ENCODE measurements at places on chromosomes 6 and 20.

DNA sequence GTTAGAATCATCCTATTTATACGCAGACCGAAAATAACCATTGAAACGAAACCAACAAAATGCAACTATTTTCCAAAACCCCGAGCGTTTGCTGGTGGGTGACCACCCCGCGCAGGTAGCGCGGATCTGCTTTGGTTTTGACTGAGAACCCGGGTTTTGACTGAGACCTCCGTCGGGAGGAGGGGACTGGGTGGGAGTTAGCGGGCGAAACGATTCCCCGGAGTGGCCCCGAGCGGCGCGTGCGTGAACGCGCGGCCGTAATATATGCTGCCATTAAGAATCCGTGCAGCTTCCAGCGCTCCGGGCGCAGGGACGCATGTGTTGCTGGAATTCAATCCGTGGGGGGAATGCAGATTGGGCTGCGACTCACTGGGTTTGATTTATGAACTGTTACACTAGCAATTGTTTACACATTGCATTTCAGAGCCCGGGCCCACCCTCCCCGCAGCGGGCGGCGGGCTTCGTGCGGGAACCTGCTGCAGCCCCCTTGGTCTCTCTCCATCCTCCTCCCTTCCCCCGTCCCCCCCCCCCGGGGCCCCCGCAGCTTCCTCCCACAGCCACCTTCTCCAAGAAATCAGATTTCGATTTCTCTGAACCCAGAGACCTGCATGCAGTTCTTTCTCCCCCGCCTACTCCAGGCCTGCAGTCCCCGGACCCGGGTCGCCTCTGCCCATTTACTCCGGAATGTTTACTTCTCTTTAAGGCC is 9.9 kb downstream of the NRN1 start:
- no peak for DNase-seq

GRCh38 chr6:111583986-111584385 is 21.7 kb downstream of the TRAF3IP2 start:
- no peak for DNase-seq

GRCh38 chr6:164749221-164750064 is 560.0 kb downstream of the C6orf118 start:
- no peak for DNase-seq

- no peak for DNase-seq
Measured at GRCh38 chr6:90048206-90048967, 154.1 kb downstream of the GJA10 start.

GRCh38 chr20:23008667-23009066 is 26.4 kb upstream of the SSTR4 start:
- DNase-seq: no peak

DNA sequence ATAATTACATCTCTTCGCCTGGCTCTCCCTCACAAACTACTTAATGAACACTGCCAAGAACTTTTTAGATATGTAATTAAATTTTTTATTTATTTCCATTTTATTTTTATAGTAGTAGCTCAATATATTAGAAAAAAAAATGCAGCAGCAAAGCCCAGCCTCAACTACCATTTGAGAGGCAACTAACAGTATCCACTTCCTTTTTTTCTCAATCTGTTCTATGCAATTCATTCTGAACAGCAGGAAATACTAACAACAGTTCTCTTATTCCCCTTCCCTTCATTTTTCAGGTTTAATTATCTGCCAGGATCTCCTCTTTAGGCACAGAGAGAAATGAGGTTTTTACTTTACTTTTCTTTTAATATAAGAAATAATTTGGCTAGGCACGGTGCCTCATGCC is 112.7 kb downstream of the ZNF217 start:
- no peak for DNase-seq

DNA sequence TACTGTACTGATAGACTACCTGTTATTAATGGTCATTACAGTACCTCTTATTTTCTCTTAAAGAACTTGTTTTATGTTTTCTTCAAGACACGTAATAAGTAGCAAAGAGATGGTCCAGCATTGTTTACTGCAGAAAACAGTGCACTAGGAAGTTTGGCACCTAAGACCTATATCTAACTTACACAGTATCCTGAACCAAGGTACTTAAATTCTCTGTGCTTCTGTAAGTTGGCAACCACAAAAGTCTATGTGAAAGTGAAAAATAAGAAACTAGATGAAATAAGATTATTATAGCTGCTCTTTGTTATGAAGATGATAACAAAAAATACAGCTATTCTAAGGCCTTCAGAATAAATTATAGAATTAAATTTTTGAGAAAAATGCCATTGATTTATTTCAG is 411.7 kb upstream of the SOX4 start:
- DNase-seq: no peak

DNA sequence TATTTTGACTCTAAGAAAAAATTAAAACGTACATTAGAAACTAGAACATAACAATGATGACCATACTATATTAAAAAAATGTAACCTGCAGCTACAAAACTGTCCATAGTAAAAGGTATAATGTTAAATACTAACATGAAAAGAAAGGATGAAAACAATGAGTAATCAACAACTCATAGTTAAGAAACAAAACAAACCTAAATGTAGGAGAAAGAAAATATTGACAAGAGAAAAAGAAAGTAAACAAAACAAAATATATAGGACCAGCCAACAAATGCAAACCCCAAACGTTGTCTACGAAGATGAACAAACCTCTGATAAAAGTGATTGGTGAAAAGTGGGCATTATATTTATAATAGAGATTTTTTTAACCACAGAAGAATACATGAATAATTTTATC is 41.1 kb upstream of the ADGRG6 start:
- no peak for DNase-seq

GRCh38 chr6:162345051-162345511 is 382.5 kb downstream of the PRKN start:
- DNase-seq: no peak

DNA sequence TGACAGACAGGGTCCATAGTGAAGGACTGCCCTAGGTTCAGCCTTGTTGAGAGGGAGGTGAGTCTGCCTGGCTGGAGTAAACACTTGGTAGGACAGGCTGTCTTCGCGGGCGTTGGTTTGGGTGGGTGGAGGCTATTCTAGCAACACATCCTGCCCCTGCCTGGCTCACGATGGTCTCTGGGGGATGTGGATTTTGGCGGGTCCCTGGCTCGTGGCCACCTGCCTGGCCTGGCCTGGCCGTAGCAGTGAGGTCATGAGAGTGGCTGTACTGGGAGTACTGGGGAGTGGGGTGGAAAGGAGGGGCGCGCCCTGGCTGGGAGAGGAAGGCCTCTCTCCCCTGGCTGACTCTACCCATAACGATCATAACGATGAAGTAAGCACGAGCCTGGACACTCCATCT is 30.2 kb upstream of the MRPS18A start:
- no peak for DNase-seq

GRCh38 chr20:58012731-58013510 is 215.5 kb downstream of the ANKRD60 start:
- no peak for DNase-seq

DNA sequence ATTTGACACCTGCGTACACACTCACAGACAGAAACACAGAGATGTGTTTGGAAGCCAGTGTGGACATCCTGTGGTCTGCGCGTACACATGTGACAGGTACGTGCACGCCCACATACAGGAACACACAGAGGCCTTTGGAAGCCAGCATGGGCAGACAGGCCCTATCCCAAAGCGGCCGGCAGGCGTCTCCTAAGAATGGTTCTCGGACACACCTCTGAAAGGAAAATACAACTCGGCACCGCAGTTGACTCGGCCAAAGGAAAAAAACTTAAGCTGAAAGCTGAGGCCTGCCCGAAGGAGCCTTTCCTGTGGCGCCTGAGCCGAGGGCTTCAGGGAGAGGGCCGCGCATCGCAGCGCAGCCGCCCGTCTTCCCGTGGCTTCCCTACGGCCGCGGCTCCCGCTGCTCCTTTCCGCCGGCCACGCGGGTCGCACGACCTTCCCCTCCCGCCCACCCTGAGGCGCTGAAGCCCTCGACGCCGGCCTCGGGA is 1.4 kb upstream of the CEP43 start:
- peak; percentile 84 for DNase-seq

DNA sequence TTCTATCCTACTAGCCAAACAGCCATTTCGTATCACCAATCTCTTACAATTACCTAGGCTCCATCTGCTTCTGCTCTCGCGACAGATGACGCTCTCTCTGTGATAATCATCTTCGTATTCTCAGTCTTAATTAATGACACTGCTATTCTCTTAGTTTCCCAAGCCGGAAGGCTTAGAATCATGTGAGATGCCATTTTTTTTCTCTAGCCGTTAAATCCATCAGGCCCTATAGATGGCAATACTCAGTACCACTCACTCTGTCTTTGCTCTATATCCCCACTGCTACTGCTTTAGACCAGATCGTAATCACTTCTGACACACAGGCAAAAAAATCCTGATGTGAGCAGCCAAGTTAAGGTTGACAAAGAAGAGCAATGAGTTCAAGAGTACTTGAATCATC is 2.1 kb upstream of the THEMIS start:
- DNase-seq: no peak

- DNase-seq: no peak
Measured at GRCh38 chr6:55776113-55776512, 99.3 kb downstream of the BMP5 start.

- peak; percentile 46 for DNase-seq
Measured at GRCh38 chr6:36546308-36546919, 865 bp downstream of the STK38 start.

DNA sequence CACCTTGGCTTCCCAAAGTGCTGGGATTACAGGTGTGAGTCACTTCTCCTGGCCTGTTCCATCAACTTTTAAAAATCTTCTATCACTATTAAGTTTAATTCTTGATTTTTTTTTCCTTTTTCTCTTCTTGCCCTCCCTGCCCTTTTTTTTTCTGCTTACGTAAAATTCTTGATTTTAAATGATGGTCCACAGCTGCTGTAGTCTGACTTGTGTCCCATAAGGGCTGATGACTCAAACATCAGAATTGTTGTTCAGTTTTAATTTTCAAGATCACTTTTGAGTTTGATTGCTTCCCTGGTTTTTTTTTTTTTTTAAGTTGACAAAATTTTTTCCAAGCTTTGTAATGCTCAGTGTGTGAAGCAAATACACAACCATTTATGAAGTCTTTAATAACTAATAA is 61.9 kb downstream of the CBFA2T2 start:
- no peak for DNase-seq

GRCh38 chr6:39312912-39313525 is 1.2 kb downstream of the KCNK17 start:
- no peak for DNase-seq

DNA sequence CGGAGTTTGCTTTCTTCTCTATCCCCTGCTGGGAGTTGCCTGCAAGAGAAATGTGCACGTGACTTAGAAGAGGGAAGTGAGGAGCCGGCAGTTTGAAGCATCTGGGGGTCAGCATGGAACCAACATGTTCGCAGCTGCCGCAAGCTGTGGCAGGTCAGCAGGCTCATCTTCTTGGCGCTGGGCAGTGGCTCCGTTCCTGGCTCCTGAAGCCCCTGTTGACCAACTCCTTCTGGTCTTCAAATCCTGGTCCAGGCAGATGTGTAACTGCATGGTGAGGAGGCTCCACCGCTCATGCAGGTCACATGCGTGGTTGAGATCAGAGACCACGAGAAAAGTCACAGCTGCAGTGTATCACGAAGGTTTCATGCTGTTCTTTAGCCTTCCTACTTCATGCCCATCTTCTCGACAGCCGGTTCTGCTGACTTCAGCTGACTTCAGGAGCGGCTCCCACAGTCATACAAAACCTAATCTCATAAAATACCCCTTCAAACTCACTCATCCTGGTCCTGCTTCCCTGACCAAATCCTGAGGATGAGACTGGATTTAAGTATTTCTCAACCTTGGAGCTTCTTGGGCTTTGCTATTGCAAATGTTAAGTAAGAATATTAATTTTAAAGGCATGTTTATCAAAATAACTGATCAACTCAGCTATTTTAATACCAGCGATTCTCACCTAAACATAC is 44.9 kb upstream of the BCAS1 start:
- DNase-seq: no peak

DNA sequence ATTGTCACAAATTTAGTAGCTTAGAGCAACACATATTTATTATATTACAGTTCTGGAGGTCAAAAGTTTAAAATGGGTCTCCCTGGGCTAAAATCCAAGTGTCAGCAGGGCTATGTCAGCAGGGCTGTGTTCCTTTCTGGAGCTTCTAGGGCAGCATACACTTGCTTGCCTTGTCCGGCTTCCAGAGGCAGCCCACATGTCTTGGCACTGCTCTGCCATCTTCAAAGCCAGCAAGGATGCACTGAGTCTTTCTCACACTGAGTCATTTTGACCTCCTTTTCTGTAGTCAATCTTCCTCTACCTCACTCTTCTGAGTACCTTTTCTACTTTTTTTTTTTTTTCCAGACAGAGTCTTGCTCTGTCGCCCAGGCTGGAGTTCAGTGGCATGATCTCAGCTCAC is 39.0 kb downstream of the ADGRF4 start:
- DNase-seq: no peak

GRCh38 chr20:48453477-48454093 is 374.2 kb downstream of the PREX1 start:
- no peak for DNase-seq

GRCh38 chr20:4099905-4100675 is 84.7 kb upstream of the RNF24 start:
- no peak for DNase-seq

GRCh38 chr20:54525916-54526590 is 50.7 kb downstream of the DOK5 start:
- no peak for DNase-seq

DNA sequence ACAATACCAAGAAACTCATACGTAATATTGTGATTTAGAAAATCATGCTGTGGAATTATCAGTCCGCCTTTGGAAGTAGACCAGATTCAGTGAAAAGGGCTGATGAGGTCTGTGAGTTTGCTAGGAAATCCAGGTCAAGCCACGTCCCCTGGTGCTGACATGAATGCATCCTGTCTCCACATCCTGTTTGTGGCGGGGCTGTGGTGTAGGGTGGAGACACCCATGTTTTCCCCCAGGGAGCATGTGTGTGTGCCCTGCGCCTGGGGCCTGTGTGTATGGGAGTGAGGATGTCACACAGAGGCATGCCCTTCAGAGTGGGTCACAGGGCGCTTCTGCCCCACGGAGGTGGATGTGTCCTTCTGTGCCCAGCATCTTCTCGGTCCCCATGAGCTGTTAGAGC is 109.1 kb downstream of the SASH1 start:
- DNase-seq: no peak

DNA sequence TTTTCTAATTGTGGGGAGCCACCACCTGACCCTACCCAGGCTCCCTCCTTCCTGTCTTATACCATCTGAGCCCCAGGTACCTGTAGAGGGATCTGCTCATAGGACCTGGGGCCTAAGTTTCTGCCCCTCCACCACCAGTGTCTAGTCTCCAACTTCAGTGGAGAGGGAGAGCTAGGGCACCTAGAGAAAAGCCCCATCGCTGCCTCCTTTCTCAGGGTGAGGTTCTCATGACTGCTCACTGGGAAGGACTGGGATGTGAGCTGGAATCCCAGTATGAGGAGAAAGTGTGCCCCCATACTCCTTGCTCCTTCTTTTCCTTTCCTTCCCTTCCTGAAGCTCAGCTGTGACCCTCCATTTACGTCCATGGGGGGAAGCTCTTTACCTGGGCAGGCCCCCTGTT is 231.6 kb downstream of the LRFN2 start:
- DNase-seq: no peak

- DNase-seq: no peak
Measured at GRCh38 chr20:19692100-19692499, 66.0 kb upstream of the RIN2 start.

All from hematopoietic multipotent progenitor cell treated with erythropoietin and hydrocortisone succinate and interleukin-3 and kit ligand, for 8 days (in vitro differentiated cells).